ENCODE measurements at places on chromosomes 6 and 20.

DNA sequence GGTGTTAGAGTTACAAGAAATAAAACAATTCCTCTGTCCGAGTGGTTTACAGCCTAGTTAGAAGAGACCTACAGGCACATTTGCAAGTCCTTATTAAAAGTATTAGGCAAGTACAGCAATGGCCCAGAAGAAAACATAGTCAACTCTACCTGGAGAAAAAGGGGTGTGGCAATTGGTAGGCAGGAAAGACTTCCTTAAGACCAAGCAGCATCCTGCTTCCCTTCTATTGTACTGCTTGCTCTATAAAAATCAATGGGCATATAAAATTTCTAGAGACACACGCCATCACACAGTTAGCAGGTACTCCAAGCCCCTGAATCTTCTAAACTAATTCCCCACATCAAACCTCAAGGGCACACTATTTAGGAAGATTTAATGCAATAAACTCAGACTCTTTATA lies 185.6 kb downstream of the ATXN1 start:
- no peak for DNase-seq

DNA sequence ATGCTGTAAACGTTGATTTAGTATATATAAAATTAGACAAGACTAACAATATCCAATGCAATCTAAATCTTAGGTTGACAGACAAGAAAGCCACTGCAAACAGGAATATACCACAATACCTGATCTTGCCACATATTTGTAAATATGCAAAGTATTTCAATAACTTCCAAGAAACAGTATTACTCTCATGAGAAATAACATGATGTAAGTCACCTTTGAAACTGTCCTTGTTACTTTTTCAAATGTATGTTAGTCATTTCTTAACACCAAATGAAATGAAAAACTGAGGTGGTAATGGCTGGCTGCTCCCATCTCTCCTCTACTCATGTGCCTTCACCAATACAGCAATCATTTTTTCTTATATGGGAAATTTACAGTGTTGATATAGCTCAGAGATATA lies 118.7 kb downstream of the ATG5 start:
- DNase-seq: no peak

DNA sequence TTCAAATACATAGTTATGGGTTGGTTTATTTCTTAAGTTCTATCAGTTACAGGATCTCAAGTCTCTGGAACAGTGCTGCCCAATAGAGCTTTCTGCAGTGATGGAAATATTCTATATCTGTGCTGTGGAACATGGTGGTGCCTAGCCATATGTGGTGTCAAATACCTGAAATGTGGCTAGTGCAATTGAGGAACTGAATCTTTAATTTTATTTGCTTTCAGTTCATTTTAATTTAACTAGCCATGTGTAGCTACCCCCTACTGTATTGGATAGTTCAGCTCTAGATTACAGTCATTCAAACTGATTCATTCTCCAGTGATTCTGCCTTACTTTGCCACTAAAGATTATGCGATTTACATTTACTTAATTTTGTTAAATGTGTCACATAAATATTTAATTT lies 503.2 kb downstream of the CDKAL1 start:
- no peak for DNase-seq

- no peak for DNase-seq
Measured at GRCh38 chr6:46271107-46271506, 100.3 kb upstream of the ENPP5 start.

DNA sequence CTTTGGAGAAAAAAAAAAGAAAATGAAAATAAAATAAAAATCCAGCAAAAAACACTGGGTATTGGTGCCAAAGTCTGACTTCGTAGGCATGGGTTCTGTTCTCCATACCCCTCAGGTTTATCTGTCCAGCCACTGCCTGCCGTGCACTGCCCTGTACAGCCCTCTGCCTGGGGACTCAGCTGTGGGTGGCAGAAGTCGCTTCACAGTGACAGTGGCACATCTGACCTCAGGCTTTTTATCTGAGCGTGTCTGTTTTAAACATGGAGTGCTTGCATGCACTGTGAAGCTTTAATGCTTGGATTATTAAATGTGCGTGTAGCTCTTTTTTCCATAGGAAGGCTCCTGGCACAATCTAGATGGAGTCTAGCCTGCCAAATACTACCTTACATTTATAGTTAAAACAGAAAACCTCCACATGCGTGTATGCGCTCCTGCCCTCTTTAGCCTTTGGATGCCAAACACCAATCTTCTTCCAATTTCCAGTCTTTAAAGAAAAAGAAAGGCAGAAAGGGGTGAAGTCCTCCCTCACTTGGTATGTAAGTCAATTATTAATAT lies 375.5 kb downstream of the UTRN start:
- no peak for DNase-seq

GRCh38 chr6:97282238-97282725 lies 734 bp downstream of the MMS22L start:
- DNase-seq: no peak

GRCh38 chr20:10076126-10077080 lies 41.6 kb downstream of the ANKEF1 start:
- no peak for DNase-seq

GRCh38 chr6:6631053-6631452 lies 42.5 kb downstream of the LY86 start:
- DNase-seq: no peak

GRCh38 chr20:9022376-9022775 lies 46.5 kb upstream of the PLCB4 start:
- peak; percentile 17 for DNase-seq

DNA sequence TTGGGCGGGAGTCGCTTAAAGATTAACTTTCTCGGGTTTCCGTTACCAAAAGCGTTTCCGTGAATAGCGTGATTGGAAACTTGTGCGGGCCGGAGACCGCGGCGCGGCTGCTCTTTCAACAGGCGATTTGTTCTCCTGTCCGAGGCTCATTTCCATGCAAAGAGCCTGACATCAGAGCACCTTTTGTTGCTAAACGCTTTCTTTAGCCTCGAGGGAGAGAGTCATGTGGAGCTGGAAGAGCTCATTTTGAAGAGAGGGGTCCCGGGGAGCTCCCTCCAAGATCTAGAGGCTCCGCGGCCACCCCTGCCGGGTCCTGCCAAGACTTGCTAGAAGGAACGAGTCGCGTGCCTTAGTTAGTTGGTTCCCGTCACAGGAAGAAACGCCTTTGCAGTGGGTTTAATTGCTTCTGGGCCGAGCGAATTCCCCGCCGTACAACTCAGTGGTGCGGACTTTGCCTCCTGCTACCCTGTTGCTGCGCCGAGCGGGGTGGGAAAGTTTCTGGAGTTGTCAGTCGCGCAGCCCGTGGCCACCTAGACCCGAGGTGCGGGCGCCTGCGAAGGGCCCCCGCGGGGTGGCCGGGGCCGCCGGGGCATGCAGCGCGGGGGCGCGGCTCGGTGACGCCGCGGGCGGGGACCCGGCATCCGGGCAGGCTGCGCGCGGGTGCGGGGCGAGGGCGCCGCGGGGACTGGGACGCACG lies at the start of gene SASH1:
SASH1 (plus strand) TSS at position 489 of the 697 bp plus-strand sequence. CDS start 230 bp downstream, outside the sequence.
- peak; percentile 67 for DNase-seq

DNA sequence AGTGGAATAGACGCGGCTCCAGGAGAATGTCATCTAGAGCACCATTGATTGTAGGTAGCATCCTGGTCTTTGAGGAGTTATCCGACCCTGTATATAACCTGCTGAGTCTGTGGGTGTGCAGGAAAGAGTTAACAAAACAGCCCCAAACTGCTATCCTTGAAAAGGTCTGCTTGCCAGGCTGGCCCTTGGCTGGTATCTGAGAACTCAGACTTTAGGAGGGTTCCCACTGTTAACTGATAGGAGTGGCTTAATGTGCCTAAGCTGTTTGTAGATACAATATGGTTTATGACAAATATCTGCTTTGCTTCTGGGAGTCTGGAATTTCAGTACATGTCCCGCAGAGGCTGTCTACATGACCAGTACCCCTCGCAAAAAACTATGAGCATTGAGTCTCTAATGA lies 27.6 kb upstream of the MCUR1 start:
- no peak for DNase-seq

DNA sequence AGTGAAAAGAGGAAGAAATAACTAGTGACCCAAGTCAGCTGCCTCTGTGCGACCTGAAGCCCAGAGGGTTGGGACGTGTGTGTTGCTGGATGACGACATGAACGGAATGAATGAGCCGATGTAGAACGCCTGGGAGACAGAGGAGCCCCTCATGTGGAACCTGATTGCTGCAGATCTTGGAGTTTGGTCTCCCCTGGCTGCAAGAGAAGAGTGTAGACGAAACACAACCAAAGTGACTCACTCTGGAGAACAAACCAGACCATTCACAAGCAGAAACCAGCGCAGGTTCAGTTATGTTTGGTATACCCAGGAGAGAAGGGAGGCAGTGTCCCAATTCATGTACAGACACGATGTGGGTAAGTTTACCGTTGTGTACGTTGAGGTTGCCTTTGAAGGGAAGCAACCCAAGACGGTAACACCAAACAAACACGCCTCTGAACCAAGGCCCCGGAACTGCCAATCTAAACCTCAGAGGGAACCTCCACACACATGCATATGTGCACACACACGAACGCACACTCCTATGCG lies 265.9 kb downstream of the BMP7 start:
- no peak for DNase-seq

GRCh38 chr20:51091406-51092195 lies 68.7 kb upstream of the KCNG1 start:
- DNase-seq: no peak

DNA sequence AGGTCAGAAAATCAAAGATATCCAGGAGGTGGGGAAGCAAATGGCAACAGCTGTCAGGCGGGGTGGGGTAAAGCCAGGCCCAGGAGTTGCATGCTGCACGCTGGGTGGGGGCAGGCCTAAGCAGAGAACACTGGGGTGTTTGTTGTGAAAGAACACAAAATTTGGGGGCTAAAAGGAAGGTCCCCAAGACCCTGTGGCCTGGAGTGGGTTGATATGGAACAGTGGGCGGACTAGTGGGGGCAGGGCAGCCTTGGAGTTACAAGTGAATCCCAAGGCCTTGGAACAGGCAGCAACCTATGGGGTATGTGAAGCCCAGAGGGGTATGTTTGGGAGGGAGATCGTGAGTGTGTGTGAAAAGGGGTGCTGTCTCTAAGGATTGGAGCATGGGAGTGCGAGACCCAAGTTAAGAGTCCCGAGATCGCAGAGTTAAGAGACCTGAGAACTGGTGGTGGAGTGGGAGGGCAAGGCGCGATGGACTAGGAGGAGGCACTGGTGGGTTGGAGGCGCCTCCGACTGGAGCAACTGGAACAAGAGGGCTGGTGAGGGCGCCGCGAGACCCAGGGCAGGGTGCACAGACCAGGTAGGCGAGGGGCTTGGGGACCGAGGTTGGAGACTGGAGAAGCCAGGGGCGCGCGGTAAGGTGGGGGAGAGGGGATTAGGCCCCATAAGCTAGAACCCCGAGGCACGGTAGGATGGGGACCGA lies 658 bp downstream of the CUL7 start:
- DNase-seq: peak; percentile 15

DNA sequence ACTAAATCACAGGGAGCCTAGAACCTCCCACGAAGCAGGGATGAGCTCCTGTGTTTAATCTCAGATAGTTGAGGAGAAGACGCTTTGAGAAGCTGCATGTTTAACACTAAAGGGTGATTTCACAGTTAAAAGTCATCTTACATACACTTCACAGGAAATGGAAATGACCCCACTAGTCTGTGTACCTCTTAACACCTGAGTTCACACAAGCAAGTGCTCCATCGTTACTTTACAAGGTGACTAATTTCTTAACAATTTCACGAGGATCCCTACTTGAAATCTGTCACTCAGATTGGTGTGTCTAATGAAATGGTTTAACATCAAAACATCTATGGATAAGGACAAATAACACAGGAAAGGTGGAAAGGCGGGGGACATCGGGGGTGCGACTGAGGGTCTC lies 93.8 kb upstream of the RPS6KA2 start:
- DNase-seq: no peak

All from urothelium cell line (cell line).